ENCODE measurements at places on chromosomes 5 and 9.

GRCh38 chr5:159456261-159456660 is 126.0 kb upstream of the IL12B start:
- DNase-seq: no peak

DNA sequence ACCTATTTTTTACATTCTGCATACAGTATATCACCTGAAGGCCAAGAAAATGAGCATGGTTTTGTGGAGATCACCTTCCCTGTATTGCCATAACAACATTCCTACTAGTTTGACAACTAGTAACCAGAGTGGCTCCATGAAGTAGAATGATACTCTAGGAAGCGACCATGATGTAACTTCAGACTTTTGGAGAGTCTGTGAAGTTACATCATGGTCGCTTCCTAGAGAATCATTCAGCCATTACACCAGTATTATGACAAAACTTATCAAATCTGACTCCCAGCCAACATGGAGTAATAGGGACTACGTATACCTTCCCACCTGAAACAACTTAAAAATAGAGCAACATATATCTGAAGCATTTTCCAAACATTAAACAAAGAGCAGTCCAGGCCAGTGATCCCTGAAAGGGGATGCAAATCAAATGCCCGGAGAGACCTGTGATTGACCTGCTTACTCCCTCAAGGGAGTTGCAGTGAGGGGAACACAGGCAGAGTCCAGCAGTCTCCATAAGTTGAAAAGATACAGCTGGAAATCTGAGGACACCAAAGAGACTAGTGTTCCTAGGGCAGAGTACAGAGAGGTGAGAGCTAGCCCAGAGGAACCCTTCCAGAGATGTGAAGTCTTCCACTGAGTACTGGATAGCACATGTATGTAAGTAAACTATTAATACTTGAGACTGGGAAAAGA is 7.8 kb downstream of the ECM2 start:
- no peak for DNase-seq

GRCh38 chr5:147830035-147830434 is 1.4 kb downstream of the SPINK1 start:
- DNase-seq: no peak

DNA sequence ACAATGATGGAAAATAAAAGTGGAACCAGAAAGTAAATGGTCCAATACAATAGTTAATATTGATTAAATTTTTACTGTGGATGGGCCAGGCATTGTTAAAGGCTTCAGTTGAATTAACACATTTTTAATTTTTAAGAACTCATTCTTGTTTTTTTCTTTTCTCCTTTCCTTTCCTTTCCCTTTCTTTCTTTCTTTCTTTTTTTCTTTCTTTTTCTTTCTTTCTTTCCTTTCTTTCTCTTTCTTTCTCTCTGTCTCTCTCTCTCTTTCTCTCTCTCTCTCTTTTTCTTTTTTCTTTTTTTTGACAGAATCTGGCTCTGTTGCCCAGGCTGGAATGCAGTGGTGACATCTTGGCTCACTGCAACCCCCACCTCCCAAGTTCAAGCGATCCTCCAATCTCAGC is 13.3 kb upstream of the OTULINL start:
- no peak for DNase-seq

DNA sequence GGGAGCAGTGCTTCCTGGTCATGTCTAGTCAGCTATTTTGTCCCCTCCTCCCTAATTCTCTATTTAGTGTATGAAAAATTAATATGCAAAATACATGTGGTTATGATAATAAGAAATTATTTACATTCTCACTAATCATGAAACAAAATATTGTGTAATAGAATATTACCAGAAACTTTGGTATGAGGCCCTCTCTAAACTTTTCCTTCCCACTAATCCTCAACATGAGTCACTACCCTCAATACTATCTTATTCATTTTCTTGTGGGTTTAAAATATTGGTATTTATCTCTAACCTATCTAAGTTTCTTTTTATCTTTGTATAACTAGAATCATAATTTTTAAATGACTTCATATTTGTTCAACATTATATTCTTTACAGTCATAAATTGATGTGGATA is 545.9 kb upstream of the PTPRD start:
- no peak for DNase-seq

DNA sequence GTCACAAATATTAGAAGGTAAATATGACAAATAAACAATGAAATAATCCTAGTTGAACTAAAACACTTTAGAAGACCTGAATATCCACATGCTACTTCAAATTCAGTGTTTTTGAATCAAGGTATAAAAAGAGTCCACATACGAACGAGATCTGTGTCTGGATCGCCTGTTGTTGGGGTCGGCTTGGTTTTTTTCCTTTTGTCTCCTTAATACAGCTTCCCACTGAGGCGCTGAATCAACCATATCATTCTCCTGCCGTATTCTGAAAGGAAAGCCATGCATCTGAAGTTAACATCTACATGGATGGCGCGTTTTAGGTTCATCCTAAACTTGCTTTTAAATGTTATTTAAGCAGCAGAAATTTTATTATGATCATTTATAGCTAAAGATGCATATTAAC is 235.2 kb downstream of the EPB41L4A start:
- DNase-seq: no peak

DNA sequence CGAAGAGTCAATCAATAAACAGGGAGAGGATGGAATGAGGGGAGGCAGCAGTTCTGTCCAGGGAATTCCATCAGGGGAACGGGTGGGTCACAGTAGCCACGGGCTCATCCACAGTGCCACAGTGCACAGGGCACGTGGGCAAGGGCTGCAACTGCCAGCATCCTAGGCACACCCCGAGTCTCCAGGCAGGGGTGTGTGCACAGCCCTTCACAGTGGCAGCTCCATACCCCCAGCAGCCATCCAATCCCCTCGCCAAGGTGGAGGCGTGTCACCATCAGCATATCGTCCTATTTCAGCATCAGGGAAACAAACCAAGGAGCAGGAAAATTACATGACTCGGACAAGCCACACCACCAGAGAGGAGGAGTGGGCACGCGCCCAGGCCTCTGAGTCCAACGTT is 133.6 kb downstream of the ADAMTS2 start:
- DNase-seq: no peak

DNA sequence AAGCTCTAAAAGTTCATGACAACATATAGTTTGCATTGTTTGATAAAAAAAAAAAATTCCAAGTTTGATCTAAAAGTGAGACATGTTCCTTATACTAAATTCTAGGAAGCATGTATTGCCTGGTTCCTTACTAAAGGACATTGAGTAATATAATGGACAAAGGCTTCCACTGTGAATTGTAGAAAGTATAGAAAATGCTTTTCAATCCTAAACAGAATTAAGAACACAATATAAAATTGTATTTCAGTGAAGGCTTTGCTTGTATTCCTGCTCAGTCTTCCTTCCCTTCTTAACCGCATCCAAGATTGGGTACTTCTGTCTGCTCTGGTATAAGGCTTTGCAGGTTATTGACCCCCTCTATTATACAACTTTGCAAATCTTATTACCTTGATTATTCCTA is 2.4 kb downstream of the RECK start:
- DNase-seq: no peak

DNA sequence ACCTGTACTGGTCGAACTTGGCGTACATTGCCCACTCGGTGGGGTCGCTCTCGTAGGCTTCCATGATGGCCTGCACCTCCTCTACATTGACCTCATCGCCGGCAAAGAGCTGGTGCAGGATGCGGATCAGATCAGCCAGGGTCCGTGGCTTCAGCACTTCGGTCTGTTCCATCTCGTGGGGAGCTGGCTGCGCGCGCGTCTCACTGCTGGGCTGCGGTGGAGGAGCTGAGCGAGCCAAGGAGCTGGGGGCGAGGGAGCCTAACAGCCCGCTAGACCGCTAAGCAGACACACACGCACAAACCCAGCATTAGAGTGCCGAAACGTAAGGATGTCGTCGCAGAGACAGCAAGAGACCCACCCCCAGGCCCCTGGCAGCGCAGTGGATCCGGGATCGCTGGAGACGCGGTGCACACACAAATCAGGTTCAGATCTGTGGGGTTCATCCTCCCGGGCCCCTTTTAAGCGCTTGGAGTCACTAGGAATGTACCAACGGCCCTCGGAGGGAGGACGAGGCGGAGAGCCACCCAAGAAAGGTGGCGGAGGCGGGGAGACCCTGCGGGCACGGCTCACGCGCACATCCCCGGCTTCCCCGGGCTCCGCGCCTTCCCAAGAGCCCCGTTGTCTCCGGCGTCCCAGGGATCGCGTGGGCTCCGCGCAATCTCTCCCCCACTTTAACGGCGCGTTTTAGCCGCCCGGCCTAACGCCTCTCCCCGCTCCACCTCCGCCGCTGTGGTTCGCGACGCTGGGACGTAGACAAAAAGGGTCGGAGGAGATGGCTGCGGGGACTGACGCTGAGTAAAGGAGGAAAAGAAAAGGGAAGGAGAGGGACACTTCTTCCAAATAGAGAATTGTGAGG is at the start of gene CDO1:
CDO1 (minus strand) TSS at position 434 of the 856 bp plus-strand sequence; CDS start at position 172, 262 bp downstream.
- DNase-seq: no peak

DNA sequence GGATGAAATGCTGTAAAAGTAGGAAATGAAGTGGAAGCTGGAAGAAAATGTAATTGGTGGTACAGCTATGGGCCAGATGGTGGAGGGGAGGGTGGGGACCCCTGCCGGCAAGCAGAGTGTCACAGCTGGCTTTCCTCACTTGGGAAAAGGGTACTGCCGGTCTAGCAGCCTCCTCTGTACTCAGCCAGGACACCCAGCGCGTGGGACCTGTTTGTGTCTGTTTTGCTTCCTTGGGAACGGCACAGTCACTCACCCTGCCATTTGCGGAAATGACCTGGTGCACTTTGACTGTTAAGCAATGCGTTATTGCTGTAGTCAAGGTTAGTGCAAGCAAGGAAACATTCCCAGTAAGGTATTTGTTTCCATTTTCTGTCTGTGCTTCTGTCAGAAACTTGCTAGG is 10.1 kb downstream of the TMEM252 start:
- DNase-seq: no peak

GRCh38 chr9:33040792-33041431 is 15.8 kb downstream of the DNAJA1 start:
- DNase-seq: no peak

DNA sequence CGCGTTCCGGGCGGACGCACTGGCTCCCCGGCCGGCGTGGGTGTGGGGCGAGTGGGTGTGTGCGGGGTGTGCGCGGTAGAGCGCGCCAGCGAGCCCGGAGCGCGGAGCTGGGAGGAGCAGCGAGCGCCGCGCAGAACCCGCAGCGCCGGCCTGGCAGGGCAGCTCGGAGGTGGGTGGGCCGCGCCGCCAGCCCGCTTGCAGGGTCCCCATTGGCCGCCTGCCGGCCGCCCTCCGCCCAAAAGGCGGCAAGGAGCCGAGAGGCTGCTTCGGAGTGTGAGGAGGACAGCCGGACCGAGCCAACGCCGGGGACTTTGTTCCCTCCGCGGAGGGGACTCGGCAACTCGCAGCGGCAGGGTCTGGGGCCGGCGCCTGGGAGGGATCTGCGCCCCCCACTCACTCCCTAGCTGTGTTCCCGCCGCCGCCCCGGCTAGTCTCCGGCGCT is at the start of gene DAPK1:
DAPK1 (plus strand) TSS at position 264 of the 442 bp plus-strand sequence. CDS start 1,211 bp downstream, outside the sequence.
- no peak for DNase-seq

GRCh38 chr5:144206141-144206540 is 35.5 kb downstream of the KCTD16 start:
- no peak for DNase-seq

Measured in NCI-H1436 treated with DMSO at 0.1 percent for 48 hours (cell line).